ENCODE measurements at places on chromosomes 3 and 15.

DNA sequence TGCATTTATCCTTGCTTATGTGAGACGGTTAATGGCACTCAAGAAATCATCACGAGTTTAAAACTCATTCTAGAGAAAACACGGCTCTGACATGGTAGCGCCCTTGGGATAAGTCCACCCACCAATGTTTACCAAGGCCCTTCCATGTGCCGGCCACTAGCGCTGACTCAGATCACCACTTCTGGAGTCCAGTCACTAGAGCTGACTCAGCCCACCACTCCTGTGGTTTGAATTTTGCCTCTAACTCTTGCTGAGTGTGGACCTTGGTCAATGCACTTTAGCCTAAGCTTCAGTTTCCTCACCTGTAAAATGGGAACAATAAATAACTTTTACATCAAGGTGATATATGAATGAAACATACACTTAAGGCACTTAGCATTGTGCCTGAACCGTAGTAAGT is 358.4 kb upstream of the PROK2 start:
- DNase-seq = no peak

DNA sequence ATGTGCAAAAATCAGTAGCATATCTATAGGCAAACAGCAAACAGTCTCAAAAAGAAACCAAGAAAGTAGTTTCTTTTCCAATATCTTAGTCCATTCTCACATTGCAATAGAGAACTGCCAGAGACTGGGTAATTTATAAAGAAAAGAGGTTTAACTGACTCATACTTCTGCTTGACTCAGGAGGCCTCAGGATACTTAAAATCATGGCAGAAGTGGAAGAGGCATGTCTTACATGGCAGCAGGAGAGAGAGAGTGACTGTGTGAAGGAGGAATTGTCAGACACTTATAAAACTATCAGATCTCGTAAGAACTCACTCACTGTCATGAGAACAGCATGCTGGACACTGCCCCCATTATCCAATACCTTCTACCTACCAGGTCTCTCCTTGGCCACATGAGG is 327.9 kb upstream of the EPHA3 start:
- no peak for DNase-seq

GRCh38 chr15:76235186-76235826 is 76.0 kb downstream of the ETFA start:
- peak; percentile 63 for DNase-seq

DNA sequence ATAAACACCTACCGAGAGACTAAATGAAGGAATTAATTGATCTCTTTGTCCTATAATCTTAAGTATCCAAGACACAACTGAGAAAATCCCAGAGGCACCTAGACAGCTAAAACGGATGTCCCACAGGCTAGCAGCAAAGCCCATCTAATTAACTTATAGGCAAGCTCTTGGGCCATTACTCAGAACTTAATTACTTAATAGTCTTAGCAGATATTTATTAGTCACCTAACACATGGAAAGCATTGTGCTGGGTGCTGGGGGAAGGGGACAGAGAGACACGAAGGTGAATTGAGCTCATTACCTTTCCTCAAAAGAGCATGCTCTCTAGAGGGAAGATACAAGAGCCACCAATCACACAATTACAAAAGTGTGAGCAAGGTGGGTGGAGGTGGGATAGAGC is 189.8 kb upstream of the PROK2 start:
- DNase-seq = no peak

DNA sequence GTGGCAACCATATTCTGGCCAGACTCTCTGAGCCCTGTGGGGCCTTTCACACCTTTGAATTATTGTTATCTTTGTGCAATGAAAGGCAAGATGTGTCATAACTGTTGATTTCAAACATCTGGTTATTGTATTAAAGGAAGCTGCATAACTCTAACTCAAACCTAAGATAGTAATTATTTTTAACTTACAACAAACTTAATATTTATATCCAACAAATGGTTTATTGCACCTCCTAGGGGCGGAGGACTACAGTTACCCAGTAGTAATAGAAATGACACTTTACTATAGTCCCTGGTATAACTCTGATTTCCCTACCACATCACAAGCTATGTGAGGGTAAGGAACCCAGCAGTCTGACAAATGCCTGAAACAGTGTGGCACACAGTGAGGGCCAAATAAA is 363.9 kb upstream of the SUCLG2 start:
- DNase-seq = no peak

- DNase-seq = no peak
Measured at GRCh38 chr15:45026651-45027190, 3.7 kb downstream of the SORD start.

- DNase-seq = no peak
Measured at GRCh38 chr15:85658816-85659215, 135.9 kb downstream of the KLHL25 start.

- no peak for DNase-seq
Measured at GRCh38 chr15:82992436-82992998, 6.5 kb downstream of the RAMAC start.

- DNase-seq = no peak
Measured at GRCh38 chr15:66706840-66707239, 4.8 kb downstream of the SMAD6 start.

DNA sequence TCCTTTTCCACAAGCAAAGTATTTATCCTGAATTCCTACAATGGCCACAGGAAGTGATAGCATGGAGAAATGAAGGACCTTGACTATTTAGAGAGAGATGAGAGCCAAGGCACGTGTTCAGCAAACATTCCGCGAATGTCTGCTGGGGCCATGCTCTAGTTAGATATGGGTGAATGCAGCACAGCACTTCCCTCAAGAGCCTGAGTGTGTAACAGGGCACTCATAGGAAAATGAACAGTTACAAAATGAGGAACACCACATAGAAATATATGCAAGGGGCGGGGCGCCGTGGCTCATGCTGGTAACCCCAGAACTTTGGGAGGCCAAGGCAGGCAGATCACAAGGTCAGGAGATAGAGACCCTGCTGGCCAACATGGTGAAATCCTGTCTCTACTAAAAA is 406.9 kb downstream of the NR2F2 start:
- DNase-seq = peak; percentile 73

DNA sequence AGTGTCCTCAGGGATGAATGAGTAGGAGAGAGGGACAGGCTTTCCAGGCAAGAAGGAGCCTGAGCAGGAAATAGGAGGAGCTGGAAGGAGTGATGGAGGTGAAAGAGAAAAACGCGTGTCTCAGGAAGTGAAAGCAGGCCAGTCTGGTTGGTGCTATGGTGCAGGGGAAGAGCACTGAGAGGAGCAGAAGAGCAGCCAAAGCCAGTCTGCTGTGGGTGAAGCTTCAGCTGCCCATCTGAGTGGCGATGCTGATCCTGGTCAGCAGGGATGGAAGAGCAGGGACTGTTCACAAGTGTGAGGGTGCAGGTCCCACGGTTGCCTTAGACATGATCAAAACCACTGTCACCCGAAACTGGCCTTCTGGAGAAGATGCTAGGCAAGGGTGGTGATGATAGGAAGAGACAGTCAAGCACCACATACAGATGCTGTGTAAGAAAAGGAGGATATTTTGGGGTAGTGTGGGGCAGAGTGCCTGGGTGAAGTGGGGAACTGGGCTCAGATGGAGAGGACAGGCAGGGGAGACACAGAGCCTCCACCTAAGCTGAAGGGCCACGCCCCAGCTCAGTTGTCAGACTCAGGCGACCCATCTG is 5.5 kb upstream of the KY start:
- DNase-seq = no peak

DNA sequence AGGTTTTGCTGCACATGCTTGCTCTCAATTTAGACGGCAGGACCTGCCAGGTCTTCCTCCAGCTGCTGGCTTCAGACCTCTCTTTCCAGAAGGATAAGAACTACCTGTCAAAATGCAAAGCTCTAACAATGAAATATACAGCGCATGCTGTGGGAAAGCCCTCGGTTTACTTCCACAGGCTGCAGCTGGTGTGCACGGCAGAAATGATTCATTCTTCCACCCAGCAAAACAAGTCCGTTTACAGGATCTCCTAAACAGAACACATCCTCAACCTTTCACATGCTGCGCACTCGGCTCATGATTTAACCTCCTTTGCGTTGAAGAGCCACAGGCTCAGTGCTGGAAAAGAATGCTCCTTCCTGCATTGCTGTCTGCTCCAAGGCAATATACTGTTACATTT is 92.4 kb upstream of the WNT5A start:
- no peak for DNase-seq

DNA sequence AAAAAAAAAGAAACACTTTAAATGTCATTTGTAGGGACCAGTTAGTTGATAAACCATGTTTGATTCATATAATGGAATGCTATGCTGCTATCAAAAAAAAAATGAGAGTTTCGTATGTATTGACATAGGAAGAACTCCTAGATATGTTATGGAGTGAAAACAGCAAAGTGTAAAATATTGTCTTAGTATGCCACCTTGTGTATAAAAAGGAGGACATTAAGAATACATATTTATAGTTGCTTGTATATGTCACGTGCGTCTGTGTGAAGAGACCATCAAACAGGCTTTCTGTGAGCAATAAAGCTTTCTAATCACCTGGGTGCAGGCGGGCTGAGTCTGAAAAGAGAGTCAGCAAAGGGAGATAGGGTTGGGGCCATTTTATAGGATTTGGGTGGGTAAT is 39.5 kb downstream of the KBTBD8 start:
- DNase-seq = no peak

DNA sequence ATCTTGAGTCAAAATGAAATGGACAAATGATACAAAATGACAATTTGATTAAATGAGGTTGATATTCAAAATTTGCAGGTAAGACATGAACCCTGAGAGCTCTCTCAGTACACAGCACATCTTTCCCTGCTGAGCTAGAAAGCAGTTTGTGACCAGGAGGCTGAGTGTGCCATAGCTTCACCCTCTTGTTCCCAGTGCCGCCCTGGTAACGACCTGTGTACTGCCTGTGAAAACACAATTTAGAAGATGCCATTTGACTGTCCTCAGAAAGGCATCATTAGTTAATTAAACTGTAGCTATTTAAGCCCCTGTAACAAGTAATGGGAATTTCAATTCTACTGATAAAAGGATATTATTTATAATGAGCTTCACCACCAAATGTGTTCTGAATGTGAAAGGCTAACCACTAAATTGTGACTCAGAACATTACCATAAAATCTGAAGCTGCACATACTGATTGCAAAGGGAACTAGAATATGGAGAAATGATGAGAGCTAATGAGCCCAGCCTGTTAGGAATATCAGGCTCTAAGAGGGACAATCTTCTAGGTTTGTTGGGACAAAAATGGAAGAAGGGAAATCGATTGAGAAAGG is 212.9 kb upstream of the ARPP21 start:
- no peak for DNase-seq

GRCh38 chr15:30969724-30970123 is 21.7 kb downstream of the MTMR10 start:
- DNase-seq = no peak

GRCh38 chr15:51634591-51635198 is 12.1 kb upstream of the DMXL2 start:
- peak; percentile 79 for DNase-seq

GRCh38 chr15:38349251-38349650 is 96.6 kb downstream of the SPRED1 start:
- DNase-seq = no peak

GRCh38 chr15:38231436-38231835 is 21.2 kb upstream of the SPRED1 start:
- no peak for DNase-seq

DNA sequence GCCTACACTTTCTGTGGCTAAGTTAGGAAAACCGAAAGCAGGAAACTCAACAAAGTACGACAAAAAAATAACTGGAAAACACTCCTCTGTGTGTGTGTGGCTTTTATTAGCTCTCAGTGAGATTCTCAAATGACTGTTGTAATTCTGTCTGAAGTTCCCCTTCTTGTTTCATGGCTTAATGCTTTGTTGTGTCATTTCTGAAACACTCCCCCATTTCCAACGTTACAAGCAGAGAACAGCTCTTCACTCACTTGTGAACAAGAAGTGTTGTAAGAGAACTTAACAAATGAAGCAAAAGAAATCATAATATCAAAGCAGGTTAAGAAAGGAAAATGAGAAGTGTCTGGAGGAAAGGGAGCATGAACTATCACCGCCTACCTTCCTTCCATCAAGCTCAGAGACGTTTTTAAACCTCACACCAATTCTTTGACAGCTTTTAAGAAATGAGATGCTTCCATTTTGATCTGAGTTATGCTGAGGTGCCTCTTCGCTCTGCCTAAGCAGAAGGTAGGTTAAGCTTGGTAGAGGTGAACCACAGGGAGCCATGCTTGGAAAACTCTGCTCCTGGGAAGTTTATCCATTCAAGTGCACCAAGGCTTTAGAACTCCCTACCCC is 12.4 kb upstream of the SEC62 start:
- peak; percentile 90 for DNase-seq

GRCh38 chr3:53254509-53255422 is 1.1 kb downstream of the TKT start:
- DNase-seq = peak; percentile 78

- no peak for DNase-seq
Measured at GRCh38 chr3:74523811-74524210, 90.6 kb downstream of the CNTN3 start.

DNA sequence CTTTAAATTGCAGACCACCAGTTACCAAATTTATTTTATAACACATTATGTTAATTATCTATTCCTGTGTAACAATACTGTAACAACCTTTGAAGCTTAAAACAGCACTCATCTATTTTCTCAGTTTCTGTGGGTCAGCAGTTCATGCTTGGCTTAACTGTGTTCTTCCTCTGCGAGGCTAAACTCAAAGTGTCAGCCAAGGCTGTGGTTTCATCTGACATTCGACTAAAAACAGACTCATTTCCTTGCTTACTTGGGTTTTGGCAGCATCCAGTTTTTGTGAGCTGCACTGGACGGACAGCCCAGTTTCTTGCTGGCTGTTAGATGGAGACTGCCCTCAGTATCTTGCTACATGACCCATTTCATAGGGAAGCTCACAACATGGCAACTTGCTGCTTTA is 247.3 kb upstream of the KCNH8 start:
- DNase-seq = no peak

DNA sequence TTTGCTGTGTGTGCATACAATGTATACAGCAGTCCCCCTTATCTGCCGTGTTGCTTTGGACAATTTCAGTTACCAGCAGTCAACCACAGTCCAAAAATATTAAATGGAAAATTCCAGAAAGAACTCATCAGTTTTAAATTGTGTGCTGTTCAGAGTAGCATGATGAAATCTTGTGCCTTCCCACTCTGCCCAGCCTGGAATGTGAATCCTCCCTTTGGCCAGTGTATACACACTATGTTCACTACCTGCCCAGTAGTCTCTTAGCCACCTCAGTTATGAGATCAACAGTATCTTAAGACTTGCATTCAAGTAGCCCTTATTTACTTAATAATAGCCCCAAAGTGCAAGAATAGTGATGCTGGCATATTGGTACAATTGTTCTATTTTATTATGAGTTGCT is 133.6 kb upstream of the ABHD17C start:
- DNase-seq = no peak

- no peak for DNase-seq
Measured at GRCh38 chr15:19992428-19992827, 549.2 kb downstream of the GOLGA6L6 start.

Measured in NB4 (cell line).